Fibroblast of the aortic adventitia (primary cell): ENCODE measurements at places on chromosomes 12 and 14.

DNA sequence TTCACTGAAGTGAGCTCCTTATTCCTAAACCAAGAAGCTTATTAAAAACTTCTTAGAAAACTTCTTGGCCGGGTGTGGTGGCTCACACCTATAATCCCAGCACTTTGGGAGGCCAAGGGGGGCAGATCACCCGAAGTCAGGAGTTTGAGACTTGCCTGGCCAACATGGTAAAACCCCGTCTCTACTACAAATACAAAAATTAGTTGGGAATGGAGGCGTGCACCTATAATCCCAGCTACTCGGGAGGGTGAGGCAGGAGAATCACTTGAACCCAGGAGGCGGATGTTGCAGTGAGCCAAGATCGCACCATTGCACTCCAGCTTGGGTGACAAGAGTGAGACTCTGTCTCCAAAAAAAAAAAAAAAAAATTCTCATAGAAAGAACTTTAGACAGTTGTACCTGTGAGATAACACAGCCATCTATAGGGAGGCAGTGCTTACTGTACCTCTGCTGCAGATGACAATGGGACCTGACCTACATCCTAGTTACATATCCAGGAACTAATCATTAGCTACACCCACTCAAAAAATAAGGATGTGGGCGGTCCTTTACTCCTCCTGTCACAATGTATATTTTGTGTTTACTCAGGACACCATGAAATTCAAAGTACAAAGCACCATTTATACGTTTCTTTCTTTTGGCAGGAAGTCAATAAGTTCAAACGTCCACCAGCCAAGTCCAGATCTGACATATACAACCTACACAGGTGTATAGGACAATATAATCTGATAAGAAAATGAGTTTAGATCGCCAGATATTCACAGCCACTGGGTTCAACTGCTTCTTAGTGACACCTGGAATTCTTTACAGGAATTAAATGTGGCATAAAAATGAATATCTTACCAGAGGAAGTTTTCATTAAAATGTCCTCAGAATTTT, 14.9 kb downstream of the STXBP6 start:
- DNase-seq: no peak

DNA sequence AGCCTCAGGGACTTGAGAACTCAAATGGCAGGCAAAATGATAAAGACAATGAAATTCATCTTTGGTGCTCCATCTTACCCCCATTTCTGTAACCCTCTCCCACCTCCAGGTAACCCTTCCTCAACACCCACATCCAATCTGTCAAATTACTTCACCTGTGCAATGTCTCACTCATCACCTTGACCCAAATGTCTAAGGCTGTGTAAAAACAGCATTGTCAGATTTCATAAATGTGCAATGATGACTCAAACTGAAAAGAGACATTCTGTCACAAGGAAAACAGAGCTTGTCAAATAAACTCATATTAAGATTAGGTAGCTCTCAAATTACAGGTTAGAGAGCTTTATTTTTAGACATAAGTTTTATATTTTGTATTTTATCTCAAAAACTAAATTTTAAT, 19.9 kb upstream of the COCH start:
- DNase-seq: no peak

DNA sequence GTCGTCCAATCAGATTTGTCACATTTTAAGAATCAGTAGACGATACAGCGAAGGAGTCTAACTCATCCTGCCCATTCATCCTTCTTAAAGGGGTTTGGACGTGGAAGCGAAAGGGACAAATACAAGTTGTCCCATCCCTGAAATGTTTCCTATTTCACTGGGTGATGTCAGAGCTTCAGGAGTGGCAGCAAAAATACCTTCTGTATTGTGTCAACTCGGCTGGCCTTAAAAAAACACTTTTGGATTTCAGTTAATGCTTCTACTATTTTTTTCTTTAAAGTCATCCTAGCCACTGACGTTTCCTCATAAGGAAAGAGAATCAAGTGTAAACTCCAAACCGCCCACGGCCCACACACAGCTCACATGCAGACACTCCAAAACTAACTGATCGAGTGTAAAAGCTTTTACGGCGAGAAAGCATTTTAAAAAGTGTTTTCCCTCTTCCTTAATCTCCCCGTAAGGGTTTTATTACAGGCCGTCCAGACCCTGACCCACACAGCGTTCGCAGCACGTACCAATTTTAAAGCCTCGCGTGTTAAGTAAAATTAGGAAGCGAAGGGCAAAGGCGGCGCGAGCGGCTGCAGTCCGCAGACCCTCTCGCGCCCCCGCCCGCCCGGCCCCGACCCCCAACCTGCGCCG, 593 bp downstream of the CFL2 start:
- DNase-seq: peak; percentile 78

- no peak for DNase-seq
These were observed 28.2 kb downstream of the HIGD1C start for GRCh38 chr12:50980545-50980944.

- no peak for DNase-seq
These were observed 103.2 kb upstream of the PARP11 start for GRCh38 chr12:3976351-3976938.

GRCh38 chr14:65618996-65619395, 206.5 kb downstream of the FUT8 start:
- no peak for DNase-seq

DNA sequence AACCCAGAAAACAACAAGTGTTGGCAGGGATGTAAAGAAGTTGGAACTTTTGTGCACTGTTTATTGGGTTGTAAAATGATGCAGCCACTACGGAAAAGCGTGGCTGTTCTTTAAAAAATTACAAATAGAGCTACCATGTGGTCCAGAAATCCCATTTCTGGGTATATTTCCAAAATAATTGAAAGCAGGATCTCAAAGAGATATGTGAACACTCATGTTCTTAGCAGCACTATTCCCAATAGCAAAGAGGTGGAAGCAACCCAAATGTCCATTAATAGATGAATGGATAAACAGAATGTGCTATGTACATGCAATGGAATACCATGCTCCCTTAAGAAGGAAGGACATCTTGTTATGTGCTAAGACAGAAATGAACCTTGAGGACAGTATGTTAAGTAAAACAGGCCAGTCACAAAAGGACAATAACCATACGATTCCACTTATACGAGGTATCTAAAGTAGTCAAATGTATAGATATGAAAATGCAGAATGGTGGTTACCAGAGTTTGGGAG, 249.5 kb downstream of the PHLDA1 start:
- no peak for DNase-seq

DNA sequence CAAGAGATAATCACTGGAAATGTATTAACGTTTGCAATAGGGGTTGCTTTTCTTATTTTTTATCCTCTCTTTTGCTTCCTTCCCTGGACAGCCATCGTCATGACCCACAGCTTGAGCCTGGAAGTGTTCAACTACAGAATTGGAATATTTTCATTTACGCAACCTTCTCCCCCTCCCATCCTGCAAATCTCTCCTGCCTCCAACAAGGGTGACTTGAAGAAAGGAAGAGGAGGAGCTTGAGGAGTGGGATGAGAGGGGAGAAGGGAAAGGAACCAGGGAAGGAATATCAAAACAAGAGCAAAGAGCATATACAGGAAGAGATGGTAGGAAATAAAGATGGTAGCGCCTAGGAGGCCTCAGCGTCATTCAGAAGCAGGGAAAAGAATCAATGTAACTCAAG, 1.6 kb upstream of the MANSC4 start:
- DNase-seq: peak; percentile 47

- DNase-seq: no peak
These were observed 91.0 kb downstream of the GRIP1 start for GRCh38 chr12:66587912-66588311.

GRCh38 chr14:98890556-98891340, 381.2 kb downstream of the BCL11B start:
- DNase-seq: no peak

GRCh38 chr14:94021001-94021400, 5.1 kb upstream of the OTUB2 start:
- peak; percentile 29 for DNase-seq

DNA sequence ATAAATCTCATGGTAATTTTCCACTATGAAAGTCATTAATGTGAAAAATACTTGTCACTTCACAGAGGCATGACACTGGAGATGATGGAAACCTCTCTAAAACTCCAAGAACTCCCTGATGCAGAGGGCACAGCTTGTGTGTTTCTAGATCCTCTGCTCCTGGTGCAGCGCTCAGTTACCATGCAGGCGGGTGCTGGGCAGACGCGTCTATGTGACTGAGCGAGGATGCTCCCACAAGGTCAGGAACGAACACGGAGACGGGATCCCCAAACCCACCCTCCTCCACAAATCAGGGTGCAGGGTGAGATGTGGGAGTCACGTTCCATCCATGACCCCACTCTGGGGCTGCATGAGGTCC, 81.5 kb downstream of the CCDC88C start:
- DNase-seq: no peak

DNA sequence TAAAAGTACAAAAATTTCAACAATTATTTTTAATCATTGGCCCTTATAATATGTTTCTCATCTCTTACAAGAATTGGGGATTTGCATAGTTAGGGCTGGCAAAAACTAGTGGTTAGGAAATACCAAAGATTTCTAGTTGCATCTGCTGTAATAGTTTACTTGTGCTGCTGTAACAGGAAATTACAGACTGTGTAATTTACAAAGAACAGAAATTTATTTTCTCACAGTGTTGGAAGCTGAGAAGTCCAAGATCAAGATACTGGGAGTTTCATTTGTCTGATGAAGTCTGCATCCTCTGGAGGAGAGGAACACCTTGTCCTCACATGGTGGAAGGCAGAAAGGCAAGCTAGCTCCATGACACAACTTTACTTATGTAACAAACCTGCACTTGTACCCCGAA, 157.0 kb downstream of the FLRT2 start:
- no peak for DNase-seq

GRCh38 chr14:20855652-20856291, 35.4 kb upstream of the RNASE3 start:
- peak; percentile 70 for DNase-seq

GRCh38 chr12:23140710-23141109, 515.7 kb downstream of the ETNK1 start:
- peak; percentile 11 for DNase-seq

DNA sequence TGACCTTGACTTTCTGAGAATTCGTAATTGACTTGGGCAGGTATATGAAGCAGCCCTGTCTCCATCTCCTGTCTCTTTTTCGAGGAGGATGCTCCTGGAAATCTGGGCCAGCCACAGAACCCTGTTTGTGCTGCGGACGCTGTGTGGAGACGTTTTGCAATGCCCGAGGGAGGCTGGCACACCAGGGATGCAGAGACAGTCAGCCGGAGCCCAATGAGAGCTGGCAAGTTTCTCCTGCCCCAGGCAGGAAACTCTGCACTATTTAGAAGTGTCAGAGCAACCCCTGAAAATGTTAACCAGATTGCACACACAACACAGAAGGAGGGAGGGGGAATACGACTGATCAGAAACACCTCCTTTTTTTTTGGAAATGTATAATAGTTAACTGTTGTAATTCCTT, 103.2 kb upstream of the DYRK2 start:
- DNase-seq: no peak

DNA sequence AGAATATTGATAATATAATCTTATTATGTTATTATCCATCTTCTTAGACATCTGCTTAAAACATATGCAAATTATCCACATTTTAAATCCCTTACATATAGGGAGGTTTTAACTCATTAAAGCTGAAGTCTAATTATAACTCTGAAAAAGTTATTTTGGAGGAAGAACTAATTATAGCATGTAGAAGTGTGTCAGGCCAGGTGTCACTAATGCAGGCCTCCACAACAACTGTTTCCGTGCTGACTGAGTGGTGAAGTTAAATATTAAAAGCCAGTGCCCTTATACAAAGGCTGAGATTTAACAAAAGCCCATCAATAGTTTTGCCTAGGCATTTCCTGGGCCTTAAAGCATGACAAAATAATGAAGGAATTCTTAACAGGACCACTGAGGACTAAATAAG, 157.4 kb downstream of the LRRK2 start:
- DNase-seq: no peak

DNA sequence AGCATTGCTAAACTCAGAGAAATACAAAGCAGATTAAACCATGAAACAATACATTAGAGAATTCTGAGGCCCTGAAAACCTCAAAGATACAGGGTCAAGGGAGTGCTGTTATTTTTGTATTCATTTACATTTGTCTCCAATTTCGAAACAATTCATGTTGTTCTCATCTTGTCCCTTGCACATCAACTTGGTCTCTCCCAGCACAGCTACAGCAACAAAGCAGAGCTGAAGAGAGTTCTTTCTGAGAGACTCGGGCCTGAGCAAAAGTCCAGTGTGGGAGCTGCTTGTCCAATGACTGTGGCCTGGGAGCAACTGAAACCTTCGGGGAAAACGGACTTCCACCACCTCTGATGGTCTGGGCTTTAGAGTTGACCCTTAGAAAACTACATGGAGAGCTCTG, 79.4 kb upstream of the CDKN3 start:
- no peak for DNase-seq

DNA sequence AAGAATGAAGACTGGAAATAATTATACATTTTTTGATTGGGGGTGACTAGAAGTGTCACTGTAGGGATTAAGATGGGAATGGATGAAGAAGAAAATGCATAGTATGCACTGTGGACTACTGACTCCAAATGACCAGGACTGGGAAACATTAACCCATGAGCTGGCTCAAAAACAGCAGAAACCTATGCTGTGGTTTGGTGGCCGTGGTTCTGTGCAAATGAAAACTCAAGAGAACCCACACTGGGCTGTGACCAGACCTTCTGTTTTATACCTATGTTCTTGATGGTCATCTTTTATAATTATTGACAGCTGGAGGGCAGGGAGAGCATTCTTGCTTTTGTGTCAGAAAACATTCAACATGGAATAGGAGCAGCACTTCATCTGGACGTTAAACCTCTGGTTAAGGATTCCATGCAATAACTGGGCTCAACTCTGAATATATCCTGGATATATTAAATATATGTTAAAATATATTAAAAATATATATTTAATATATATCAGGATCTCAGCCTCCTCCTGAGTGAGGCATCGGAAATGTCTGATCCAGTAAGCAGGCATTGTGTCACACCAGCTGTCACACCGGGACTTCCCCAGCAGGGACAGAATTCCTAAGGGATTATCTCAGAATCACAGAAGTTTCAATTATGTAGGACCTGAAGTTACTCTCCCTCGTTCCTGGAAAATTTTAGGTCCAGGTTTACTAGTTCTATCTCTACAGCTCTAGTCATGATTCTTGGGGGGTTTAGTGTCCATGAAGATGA, 48.5 kb downstream of the BBS10 start:
- no peak for DNase-seq

- DNase-seq: no peak
These were observed 1320.5 kb upstream of the SEL1L start for GRCh38 chr14:82854131-82854530.

- DNase-seq: peak; percentile 71
These were observed 57.9 kb upstream of the PNMA1 start for GRCh38 chr14:73771848-73772638.
